Right lobe of liver (tissue), 6 donors: ENCODE measurements at places on chromosomes 2 and 18. TPM values are rescaled to one million over a fixed set of nuclear protein-coding genes. Genes with fewer than 3 reads are reported as not detected.

GRCh38 chr2:119389615-119390306 is 23.0 kb downstream of the DBI start:
- H3K4me3 ChIP-seq, result no peak overlapping the region
- H3K36me3 ChIP-seq, result no peaks in the 10 kb centered on the region
- H3K4me1 ChIP-seq, result no peaks in the 10 kb centered on the region

DNA sequence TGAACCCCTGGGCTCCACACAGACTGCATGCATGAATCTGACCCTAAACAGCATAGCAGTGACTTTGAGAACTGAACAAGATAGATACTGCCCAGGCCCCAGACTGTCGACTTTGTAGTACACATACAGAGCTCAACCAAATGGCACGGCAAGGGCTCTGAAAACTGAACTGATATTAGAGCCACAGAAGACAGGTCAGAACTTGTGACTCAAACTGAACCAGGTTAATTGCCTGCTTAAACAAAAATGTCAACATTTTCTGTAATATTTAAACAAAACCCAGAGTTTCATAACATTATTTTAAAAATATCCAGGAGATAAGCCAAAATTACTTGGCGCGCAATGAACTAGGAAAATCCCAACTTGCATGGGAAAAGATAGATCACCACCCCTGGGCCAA is 260.3 kb downstream of the TPGS2 start:
- H3K27ac ChIP-seq, result no peak overlapping the region
- H3K4me1 ChIP-seq, result no peaks in the 10 kb centered on the region
- DNase-seq, result no peak

Gene ONECUT2
- 8.4 TPM for total RNA-seq

DNA sequence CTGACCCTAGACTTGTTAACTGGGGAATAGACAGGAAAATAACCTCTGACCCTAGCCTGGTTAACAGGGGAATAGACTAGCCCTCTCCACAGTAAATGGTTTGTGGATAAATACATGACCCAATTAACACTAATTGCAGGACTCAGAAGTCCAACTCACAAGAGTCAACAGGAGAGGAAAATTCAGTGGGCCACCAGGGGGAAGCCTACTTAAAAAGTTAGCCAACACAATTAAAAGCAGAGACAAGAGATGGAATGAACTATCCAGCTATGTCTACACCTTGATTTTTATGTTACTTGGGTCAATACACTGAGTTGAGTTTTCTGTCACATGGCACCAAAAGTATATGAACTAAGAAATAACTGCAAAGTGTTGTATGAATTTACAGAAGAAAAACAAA is 158.8 kb upstream of the SLC39A10 start:
- no peaks in the 10 kb centered on the region for H3K27me3 ChIP-seq
- DNase-seq, result no peak
- H3K4me1 ChIP-seq, result no peaks in the 10 kb centered on the region

DNA sequence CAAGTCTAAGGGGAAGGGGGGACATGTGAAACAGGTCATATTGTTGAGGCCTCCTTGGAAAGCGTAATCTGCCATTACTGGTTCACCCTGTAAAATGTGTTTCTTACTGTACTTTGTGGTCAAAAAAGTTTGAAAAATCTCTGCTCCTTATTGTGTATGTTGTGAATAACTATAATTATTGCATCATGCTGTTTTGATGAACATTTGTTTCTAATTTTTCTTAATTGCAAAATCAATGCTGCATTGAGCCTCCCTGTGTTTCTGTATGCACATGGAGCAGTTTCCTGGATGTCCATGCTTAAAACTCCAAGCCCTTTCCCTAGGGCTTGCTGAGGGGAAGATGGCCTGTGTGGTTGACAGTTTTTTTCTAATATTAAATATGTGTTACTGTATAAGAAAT is 158.6 kb downstream of the RNF144A start:
- no peaks in the 10 kb centered on the region for H3K36me3 ChIP-seq
- no peak overlapping the region for H3K27ac ChIP-seq
- no peak for DNase-seq
- H3K27me3 ChIP-seq, result no peaks in the 10 kb centered on the region
- no peak overlapping the region for H3K4me3 ChIP-seq
- H3K4me1 ChIP-seq, result no peaks in the 10 kb centered on the region

GRCh38 chr2:144431392-144431783 is 88.5 kb downstream of the ZEB2 start:
- no peaks in the 10 kb centered on the region for H3K4me1 ChIP-seq
- no peak overlapping the region for H3K27ac ChIP-seq
- H3K4me3 ChIP-seq, result no peak overlapping the region
- DNase-seq, result no peak
- no peaks in the 10 kb centered on the region for H3K36me3 ChIP-seq

Gene CNTNAP5
- not detected for total RNA-seq

Gene SEPTIN10
- 38.4 TPM for total RNA-seq

Gene TUBA4B
- total RNA-seq, result 0.27 TPM

Gene NEB
- 1.3 TPM for total RNA-seq

- no peak overlapping the region for H3K27ac ChIP-seq
- no peak overlapping the region for H3K4me3 ChIP-seq
- DNase-seq, result no peak
- H3K27me3 ChIP-seq, result no peaks in the 10 kb centered on the region
- H3K36me3 ChIP-seq, result no peaks in the 10 kb centered on the region
- no peaks in the 10 kb centered on the region for H3K4me1 ChIP-seq
Measured at GRCh38 chr18:76389716-76390115, 105.3 kb downstream of the ZNF516 start.

GRCh38 chr2:32864334-32865111 is 82.2 kb upstream of the LTBP1 start:
- no peaks in the 10 kb centered on the region for H3K4me1 ChIP-seq
- H3K27ac ChIP-seq, result no peak overlapping the region
- no peaks in the 10 kb centered on the region for H3K36me3 ChIP-seq

Gene PSTPIP2
- 8.4 TPM for total RNA-seq

Gene LIMS3
- not detected for total RNA-seq

Gene KIF5C
- total RNA-seq, result 1.1 TPM

- no peak overlapping the region for H3K27ac ChIP-seq
- H3K4me1 ChIP-seq, result no peaks in the 10 kb centered on the region
- H3K36me3 ChIP-seq, result no peaks in the 10 kb centered on the region
- peak; percentile 81 for DNase-seq
- no peak overlapping the region for H3K4me3 ChIP-seq
- H3K27me3 ChIP-seq, result no peaks in the 10 kb centered on the region
Measured at GRCh38 chr2:26745609-26746327, 18.3 kb upstream of the SLC35F6 start.

DNA sequence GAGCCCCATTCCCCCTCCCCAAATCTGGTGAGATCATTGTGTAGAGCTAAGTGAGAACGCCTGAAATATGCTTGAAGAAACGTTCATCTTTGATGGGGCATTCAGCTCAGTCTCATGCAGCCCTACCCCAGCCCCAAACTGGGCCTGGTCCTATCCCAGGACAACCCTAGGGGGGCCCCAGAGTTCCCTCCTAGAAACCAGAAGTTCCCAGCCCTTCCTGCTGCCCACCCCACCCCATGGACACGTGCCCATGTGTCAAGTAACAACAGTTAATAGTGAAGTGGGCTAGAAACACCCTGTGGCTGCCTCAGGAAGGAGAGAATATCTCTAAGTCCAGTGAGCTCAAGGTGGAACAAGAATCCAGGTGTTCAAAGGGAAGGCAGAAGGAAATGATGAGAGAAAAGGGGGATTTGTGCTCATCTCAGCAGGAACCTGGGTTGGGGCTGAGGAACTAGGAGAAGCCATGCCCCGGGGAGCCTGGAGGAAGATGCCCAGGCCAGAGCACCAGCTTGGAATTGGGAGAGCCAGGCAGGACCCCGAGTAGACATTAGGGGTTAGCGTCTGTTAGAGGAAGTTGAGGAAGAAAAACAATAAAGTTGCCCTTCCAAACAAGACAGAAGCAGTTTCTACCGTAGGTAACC is 20.1 kb upstream of the SLC20A1 start:
- H3K27ac ChIP-seq, result no peak overlapping the region
- DNase-seq, result no peak
- H3K4me1 ChIP-seq, result no peaks in the 10 kb centered on the region
- no peaks in the 10 kb centered on the region for H3K36me3 ChIP-seq
- no peak overlapping the region for H3K4me3 ChIP-seq

Gene TRAF3IP1
- total RNA-seq, result 4.6 TPM
